ENCODE measurements at places on chromosomes 1 and 21. TPM values are rescaled to one million over a fixed set of nuclear protein-coding genes. Genes with fewer than 3 reads are reported as not detected.
A peak's percentile ranks its signal among the peaks of the same experiment; 100 is the strongest.

GRCh38 chr1:234724516-234725176, 114.7 kb upstream of the IRF2BP2 start:
- DNase-seq: no peak

TNFRSF9 gene
- polyA plus RNA-seq: 0.16 TPM

- DNase-seq: no peak
Observed at GRCh38 chr1:109094871-109095270, 4.3 kb downstream of the TMEM167B start.

LCE1A gene
- polyA plus RNA-seq: not detected

DNA sequence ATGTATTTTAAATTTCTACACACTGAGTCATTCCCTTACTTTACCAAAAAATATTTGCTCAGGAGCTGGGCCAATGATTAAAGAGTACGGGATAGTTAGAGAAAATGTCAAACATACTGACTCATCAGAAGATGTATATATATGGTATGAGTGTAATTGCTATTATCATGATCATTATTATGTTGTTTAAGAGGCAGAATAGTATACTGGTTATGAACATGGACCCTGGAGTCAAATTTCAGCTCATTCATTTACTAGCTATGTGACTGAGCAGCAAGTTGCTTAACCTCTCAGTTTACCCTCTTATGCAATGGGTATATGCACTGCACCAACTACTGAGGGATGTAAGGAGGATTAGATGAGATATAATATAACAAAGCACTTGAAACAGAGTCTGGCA, 41.2 kb upstream of the USH2A start:
- no peak for DNase-seq

DNA sequence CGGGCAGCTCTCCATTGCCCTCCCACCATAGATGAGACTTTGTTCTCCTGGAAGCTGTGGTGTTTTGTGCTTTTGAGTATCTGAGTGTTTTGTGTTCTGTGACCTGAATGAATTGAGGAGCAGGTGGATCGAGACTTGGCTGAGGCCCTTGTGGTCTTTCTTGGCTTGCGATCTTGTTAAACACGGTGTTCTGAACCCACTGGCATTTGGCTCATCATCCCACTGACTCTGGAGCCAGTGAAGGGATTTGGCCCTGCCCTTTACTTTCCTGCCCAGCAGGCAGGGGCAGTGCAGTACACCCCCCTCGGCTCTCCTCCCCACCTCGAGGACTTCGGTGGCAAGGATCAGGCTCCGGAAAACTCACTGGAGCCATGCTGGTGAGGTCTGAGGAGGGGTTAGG, 30.6 kb downstream of the PKNOX1 start:
- DNase-seq: no peak

ARTN gene
- 2.4 TPM for polyA plus RNA-seq

SLX9 gene
- 14.4 TPM for polyA plus RNA-seq

DNA sequence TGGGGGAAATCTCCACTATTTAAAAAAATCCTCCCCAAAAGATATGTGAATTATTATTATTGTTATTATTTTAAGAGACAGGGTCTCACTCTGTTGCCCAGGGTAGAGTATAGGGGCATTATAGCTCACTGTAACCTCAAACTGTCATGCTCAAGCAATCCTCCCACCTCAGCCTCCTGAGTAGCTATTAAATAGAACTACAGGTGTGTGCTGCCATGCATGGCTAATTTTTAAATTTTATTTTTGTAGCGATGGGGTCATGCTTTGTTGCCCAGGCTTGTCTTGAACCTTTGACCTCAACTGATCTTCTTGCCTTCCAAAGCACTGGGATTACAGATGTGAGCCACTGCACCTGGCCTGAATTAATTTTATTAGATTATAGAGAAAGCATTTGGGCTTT, 116.8 kb downstream of the RABGAP1L start:
- DNase-seq: no peak

- no peak for DNase-seq
Observed at GRCh38 chr1:228148196-228148861, 1.4 kb upstream of the GJC2 start.

GRCh38 chr1:8378981-8379470, 61.1 kb downstream of the SLC45A1 start:
- no peak for DNase-seq

SKI gene
- polyA plus RNA-seq: 62.9 TPM

GRCh38 chr1:67227196-67227595, 60.9 kb downstream of the IL23R start:
- DNase-seq: no peak

A3GALT2 gene
- polyA plus RNA-seq: not detected

GRCh38 chr1:14599800-14600199, 1.3 kb downstream of the KAZN start:
- no peak for DNase-seq

- DNase-seq: no peak
Observed at GRCh38 chr1:200147094-200147493, 119.6 kb downstream of the NR5A2 start.

DNA sequence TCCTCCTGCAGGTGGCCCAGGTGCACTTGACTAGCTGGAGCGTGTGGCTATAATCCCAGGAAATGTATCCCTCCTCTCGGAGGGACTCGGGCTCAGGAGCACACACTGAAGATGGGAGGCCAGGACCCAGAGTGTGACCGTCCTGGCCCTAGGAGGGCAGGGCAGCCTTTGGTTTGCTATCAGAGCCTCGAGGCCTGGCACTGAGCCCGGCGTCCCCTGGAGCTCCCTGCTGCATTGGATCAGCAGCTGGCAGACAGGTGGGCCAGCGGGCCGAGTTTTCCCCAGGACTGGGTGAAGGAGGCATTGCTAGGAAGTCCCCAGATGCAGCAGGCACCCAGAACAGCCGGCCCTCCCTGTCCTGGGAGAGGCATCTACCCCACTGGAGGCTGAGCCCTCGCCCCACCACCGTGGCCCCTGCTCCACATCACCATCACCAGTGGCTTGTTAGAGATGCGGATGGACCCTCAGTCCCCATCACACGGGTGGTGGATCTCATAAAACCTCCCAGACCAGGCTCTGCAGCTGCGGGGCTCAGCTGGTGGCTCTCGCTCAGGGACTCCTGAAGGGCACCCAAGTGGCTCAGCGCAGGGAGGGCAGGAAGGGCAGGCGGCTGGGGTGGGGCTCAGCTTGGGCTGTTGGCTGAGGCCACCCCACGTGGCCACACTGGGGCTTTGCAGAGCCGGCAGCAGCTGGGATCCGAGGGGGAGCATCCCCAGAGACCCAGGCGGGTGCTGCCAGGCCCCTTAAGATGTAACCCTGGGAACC, 32.7 kb upstream of the POFUT2 start:
- no peak for DNase-seq

ERICH3 gene
- polyA plus RNA-seq: 0.62 TPM

GRCh38 chr1:5563861-5564577, 428.2 kb downstream of the NPHP4 start:
- no peak for DNase-seq

DNA sequence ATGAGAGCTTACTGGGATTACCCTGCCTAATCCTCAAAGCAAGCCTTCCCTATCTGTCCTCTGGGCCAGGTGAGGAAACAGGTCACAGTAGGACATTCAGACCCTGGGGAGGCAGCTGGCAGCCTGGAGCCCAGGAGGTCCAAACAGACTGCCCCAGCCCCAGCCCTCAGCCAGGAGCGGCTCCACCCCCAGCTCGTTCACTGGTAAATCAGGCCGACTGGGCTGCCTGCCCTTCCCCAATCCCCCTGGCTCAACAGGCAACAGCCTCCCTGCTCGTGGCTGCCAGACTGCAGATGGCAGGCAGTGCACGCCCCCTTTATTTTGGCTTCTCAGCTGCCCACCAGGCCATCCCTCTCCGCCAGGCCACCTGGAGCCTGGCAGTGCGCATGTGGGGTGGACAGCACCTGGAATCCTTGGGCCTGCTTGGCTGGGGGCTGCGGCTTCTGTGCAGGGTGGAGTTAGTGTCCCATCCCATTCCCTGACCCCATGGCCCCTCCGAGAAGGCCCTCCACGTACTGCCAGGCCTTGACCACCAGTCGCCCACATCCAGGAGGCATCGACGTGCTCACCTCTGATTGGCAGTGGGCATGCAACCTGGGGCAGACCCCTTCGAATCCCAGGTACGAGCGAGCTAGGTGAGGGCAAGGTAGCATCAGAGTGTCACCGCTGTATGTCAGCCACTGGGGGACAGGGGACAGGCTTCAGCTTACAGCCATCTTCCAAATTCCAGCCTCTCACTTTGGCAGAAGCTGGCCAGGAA, 11.2 kb upstream of the ZNF670 start:
- DNase-seq: no peak

DNA sequence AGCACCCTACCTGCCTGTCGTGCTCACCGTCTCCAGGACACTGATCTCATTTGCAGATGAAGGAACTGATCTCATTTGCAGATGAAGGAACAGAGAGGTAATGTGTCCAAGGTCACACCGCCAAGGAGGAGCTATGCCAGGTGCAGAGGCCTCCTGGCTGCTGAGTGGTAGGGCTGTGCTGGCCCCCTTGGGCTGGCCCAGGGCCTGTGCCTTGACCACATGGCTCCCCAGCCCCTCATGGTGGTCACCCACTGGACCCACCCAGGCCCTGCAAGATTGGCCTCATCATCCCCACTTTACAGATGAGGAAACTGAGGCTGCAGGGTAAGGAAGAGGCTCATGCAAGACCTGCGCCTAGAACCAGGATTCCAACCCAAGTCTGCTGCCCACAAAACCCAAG, 628.3 kb downstream of the MATN1 start:
- DNase-seq: no peak

DNA sequence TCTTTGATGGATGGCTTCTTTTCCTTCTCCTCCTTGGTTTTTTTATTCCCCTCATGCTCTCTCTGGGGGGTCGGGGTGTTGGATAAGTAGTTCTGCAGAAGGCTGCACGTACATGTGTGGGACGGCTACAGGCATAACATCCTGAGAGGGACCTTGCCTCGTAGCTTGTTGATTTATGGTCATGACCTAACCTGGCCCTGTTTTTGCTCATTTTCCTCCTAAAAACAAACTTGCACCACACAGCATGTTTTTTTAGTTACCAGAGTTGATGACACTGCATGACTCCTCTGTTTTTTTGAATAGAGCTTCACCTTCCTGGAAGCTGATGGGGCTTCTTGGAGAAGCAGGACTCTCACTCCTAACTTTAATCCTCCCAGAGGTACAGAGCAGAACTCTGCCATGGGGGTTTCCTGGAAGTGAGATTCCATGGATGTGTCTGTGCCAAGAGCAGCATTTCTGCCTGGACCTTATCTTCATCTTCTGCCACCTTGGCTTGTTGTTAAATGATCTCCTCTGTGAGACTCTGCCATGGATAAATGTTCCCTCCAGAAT, 114.7 kb downstream of the PAPPA2 start:
- DNase-seq: no peak

- peak; percentile 39 for DNase-seq
Observed at GRCh38 chr1:38269923-38270848, 223.6 kb upstream of the POU3F1 start.

CYP4Z1 gene
- 0.66 TPM for polyA plus RNA-seq

KCNE2 gene
- polyA plus RNA-seq: 1.3 TPM

GRCh38 chr1:167627865-167628641, 2.0 kb upstream of the RCSD1 start:
- no peak for DNase-seq

DNA sequence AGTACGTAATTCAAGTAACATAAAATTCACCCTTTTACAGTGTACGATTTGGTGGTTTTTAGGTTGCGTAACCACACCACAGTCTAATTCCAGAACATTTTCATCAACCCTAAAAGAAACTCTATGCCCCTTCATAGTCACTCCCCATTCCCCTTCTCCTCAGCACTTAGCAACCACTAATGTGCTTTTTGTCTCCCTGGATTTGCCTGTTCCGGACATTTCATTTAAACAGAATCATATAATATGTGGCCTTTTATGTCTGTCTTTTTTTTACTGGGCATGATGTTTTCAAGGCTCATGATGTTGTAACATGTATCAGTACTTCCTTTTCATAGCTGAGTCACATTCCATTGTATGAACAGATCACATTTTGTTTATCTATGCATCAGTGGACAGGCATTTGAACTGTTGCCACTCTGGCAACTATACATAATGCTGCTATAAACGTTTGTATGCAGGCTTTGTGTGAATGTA, 20.8 kb downstream of the OBSCN start:
- DNase-seq: no peak

PERM1 gene
- polyA plus RNA-seq: not detected

DNA sequence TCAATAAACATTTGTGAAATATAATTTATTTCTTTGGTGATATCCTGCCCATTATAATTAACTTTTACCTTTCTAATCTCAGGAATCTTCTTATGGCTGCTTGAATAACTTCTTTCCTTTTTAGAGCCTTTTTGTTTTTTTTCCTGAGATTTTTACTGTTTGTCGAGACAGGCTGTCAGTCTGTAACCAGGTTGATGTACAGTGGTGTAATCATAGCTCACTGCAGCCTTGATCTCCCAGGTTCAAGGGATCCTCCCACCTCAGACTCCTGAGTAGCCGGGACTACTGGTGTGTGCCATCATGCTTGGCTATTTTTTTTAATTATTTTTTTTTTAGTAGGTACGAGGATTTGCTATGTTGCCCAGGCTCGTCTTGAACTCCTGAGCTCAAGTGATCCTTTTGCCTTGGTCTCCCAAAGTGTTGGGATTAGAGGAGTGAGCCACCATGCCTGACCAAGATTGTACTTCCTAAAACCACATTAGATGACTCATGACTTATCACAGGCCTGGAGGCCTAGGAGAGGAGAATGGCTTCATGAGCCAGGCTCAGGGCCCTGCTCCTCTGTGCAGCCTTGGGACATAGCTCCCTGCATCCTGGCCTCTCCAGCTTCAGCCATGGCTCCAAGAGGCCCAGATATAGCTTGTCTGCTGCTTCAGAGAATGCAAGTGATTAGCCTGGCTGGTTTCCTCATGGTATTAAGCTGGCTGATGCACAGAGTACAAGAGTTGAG, 48.6 kb downstream of the CTH start:
- DNase-seq: no peak

Measured in left renal cortex interstitium (tissue), 4 donors.